ENCODE measurements at places on chromosomes 6 and 20.

DNA sequence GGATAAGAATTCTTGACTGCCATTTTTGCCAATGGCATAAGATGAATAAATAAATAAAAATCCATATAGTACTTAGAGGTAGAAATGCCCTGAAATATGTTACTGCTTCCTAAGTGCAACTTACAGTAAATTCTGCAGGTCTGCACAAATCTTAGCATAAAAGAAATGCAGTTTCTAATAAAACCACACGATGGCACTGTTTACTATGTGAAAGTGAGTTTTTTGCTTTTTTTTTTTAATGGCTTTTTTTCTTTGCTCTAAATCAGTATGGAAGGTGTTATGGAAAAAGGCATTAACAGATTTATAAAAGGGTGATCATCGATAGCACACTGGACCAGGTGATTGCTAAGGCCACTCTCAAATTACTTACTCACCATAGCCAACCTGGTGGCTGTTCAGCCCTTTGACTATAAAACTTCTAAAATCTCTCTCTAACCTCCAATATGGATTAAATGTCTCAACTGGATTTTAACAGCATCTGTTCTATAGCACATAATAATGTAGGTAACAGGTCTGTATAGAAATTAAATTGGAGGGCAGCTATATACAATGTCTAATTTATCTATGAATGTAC, 45.8 kb downstream of the AHI1 start:
- peak; percentile 41 for DNase-seq

GRCh38 chr6:27188885-27189418, 58.5 kb upstream of the PRSS16 start:
- DNase-seq = peak; percentile 79

DNA sequence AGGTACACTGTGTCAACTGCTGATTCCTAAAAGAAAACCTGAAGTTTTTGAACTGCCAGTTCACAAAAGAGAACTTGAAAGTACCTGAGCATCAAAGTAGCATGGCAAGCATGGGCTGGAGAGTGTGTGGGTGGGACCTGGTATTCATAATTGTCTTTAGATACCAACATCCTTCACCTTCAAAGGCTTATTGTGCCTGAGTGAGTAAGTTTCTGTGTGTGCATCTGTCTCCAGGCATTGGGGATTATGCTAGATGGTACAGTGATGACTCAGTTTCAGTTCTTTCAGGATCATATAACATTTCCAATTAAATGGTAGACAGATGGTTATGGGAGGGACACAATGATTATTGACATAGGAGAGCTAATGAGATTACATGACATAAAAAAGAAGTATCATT, 238.5 kb downstream of the ZFAND3 start:
- DNase-seq = no peak

- no peak for DNase-seq
These were observed 57.5 kb upstream of the ADGRF5 start for GRCh38 chr6:46979206-46979605.

- DNase-seq = no peak
These were observed 57.3 kb downstream of the UBE2V1 start for GRCh38 chr20:50055524-50056083.

DNA sequence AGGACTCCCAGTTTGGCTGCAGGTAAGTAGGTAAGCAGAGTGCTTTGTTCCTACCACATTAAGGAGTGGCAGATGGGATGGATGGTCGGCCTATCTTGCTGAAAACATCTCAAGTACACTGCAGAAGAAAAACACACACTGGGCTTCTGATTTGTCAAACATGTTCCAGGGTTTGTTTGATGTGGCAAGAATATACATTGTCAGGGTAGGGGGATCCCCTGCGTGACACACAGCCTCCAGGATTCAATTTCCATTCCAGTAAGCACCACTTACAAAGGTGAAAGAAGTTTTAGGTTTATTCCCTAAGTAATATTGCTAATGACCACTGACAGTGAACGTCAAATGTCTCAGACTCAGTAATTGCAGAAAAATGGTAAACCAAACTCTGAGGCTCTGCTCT, 26.0 kb upstream of the KIF16B start:
- no peak for DNase-seq

GRCh38 chr20:24795436-24795835, 153.6 kb upstream of the CST7 start:
- no peak for DNase-seq

DNA sequence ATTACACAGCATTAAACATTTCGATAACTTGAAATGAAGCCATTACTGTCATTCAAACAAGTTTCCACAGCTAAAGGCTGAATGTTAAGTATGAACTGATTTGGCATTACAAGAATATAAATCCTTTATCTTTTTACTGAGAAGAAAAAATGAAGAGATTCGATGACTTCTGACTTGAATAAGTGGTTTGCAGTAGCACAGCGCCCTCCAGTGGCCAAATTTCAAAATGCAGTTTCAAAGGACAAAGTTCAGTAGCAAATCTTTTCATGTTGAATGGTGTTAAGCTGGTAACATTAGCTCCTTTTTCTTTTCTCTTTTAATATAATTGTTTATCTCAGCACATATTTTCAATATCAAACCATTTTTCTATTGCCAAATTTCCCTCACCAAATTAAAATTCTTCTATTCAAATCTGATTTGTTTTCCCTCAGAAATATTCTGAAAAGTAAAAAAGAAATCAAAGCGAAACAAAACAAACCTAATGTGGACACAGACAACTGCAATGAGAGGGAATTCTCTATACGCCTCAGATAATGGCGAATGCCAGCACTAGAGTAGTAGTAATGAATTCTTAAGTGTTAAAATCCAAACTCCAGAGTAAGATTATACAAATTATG, 145.7 kb downstream of the BTBD9 start:
- DNase-seq = peak; percentile 70

DNA sequence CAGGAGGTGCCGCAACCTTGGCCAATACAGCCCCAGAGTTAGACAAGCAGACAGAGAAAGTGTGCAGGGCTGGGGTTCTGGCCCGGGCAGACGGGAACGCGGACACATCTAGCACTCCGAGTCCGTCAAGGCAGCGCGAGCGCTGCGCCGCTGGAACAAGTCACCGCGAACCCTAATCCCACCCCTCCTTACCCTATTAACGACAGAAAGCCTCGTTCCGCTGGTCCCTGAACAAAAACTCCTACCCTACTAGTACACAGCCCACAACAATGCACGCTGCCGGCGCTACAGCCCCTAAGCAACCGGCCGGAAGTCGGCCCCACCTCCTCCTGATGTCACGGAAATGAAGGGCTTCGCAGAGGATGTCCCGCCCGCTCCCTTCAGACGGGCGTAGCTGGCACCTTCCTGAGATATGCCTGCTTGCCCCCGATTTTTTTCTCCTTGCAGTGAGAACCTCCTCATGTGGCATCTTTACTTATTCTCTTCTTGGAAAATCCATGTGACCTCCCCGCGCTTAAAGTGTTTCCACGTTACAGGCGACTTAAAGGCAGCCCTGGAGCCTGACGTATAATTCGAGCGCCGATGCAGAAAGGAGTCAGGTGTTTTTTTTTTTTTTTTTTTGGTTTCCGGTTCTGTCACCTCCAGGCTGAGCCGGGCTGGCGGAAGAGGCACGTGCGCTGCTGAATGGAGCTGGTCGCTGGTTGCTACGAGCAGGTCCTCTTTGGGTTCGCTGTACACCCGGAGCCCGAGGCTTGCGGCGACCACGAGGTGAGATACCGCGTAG, at the start of the genes C6orf52 and PAK1IP1:
C6orf52 (minus strand) TSS at position 315 of the 784 bp plus-strand sequence. CDS start 7,066 bp downstream, outside the sequence.
PAK1IP1 (plus strand) TSS at position 671 of the 784 bp plus-strand sequence; CDS start at position 685, 14 bp downstream.
- peak; percentile 93 for DNase-seq

DNA sequence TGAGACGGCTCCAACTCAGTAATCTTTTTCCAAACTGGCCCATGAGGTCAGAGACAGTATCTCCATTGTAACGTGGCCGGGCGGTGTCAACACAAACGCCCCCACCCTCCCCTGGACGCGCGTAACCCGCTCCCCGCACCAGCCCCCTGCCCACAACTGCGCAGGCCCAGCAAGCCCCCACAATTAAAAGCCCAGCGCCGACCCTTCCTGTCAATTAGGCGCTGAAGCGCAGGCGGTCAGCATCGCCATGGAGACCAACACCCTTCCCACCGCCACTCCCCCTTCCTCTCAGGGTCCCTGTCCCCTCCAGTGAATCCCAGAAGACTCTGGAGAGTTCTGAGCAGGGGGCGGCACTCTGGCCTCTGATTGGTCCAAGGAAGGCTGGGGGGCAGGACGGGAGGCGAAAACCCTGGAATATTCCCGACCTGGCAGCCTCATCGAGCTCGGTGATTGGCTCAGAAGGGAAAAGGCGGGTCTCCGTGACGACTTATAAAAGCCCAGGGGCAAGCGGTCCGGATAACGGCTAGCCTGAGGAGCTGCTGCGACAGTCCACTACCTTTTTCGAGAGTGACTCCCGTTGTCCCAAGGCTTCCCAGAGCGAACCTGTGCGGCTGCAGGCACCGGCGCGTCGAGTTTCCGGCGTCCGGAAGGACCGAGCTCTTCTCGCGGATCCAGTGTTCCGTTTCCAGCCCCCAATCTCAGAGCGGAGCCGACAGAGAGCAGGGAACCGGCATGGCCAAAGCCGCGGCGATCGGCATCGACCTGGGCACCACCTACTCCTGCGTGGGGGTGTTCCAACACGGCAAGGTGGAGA, at the start of the genes HSPA1A and HSPA1L:
HSPA1A (plus strand) TSS at position 519 of the 814 bp plus-strand sequence; CDS start at position 733, 214 bp downstream.
HSPA1L (minus strand) TSS at position 259 of the 814 bp plus-strand sequence. CDS start 3,311 bp downstream, outside the sequence.
- DNase-seq = peak; percentile 96

DNA sequence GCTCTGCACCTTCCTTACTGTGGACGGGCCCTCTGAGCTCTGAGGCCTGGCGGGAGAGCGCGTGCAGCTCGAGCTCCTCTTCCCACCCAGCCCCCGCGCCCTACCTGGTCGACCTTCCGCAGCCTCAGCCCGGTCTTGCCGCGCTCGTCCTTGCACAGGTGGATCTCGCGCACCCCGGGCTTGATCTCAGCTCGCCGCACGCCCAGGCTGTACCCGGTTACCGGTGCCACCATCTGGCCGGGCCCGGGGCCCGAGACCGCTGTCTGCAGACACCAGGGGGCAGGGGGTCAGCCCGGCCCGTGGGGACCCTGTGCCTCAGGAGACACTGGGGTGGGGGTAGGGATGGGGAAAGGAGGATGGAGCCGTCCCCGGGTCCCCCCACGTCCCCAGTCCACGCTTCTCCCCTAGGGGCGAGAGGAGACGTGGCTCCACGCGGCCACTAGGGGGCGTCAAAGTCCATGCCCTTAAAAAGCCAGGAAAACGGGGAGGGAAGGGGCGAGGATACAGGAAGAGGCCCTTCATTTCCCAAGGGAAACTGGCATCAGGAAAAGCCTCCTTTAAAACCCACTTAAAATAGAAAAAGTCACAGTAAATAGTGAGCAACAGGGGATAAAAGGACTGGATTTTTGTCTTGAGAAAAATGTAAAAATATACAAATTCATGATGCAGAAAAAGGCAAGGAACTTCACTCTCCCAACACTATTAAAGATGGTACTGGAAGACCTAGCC, 15.5 kb downstream of the SDCBP2 start:
- DNase-seq = peak; percentile 67

DNA sequence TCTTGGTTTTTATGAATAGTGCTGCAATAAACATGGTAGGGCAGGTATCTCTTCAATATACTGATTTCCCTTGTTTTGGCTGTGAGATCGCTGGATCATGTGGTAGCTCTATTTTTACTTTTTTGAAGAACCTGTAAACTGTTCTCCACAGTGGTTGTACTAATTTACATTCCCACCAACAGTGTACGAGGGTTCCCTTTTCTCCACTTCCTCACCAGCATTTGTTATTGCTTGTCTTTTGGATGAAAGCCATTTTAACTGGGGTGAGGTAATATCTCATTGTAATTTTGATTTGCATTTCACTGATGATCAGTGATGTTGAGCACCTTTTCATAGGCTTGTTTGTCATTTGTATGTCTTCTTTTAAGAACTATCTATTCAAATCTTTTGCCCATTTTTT, 8.0 kb upstream of the ARG1 start:
- DNase-seq = no peak

DNA sequence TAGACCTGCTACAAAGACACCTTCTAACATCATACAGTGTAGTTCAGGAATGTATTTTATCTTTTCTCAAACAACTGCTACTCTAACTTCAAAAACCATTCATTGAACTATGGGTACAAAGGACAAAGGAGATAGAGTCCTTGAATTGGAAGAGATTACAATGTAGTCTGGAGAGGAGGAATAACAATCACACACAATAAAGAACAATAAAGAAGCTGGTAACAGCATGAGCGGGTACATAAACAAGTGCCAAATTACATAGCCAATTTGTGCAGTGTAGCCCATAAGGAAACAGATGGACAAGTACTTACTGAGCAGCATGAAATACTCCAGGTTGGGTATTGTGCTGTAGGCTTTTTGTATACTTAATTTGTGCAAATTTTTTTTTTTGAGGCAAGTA, 44.3 kb downstream of the OSTM1 start:
- no peak for DNase-seq

DNA sequence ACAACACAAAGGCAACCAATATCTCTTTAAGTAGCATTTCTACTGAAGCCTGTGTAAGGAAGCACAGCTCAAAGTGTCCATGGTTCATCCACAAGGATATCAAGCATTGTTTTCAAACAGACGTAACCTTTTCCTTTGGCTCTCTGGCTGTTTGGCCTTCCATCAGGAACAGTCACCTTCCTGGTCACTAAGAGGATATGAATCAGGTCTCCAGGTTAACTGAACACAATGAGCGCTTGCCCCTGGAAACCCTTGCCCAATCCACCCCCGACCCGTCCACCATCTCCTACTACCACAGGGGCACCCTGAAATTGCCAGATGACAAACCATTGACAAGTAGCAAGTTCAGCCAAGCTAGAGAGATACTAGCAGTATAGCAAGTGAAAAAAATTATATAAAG, 114.4 kb upstream of the COL21A1 start:
- no peak for DNase-seq

DNA sequence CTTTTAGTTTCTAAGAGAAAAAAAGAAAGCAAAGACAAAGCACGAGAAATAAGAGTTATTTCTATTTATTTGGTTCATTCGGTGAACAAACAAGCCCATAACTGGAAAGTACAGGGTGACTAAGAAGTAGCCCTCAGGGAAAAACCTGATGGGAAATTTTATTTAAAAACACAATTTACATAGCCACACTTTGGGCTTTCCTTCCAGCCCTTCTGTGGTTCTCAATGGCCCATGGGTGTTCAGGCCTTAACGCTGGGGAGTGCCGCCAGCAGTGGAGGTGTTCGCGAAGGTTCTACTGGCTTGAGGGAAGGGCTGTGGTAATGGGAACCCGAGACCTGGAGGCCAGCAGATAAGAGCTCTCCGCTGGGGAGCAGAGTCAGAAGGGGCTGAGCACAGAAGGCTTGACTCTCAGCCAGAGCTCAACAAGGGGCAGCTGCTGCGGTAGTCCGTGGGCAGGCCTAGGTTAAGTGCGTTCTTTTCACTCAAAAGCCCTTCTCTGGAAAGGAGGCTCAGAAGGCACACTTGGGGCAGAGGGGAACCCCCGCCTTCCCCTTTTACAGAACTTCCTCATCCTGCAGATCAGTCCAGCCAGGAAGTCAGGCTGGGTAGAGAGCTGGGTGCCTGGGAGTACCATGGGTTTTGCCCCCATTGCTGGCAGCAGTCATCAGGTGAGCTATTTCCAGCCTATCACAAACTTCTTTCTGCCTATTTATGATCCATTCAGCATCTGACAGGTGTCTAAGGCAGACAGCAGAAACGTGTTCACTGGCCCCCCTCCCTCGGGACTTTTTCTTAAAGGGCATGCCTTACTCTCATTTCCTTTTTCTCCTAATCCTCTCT, 8.8 kb upstream of the CD83 start:
- DNase-seq = no peak

- no peak for DNase-seq
These were observed 417.7 kb upstream of the JAG1 start for GRCh38 chr20:11091511-11091910.

GRCh38 chr20:21125072-21125848, 622 bp upstream of the KIZ start:
- DNase-seq = peak; percentile 40

- DNase-seq = no peak
These were observed 76.3 kb upstream of the PHACTR2 start for GRCh38 chr6:143601504-143601903.

- DNase-seq = no peak
These were observed 1.9 kb downstream of the HEBP2 start for GRCh38 chr6:138405816-138406413.

All from NCI-H1105 (cell line).